ENCODE measurements at places on chromosomes 11 and 22. TPM values are rescaled to one million over a fixed set of nuclear protein-coding genes. Genes with fewer than 3 reads are reported as not detected.

The MUC5B gene
- total RNA-seq: not detected

The KDM4E gene
- total RNA-seq: not detected

The OR5AS1 gene
- not detected for total RNA-seq

The APOBEC3C gene
- total RNA-seq: 19.2 TPM

The TBC1D22A gene
- total RNA-seq: 10.3 TPM

The UBQLN3 gene
- not detected for total RNA-seq

- no peak for DNase-seq
Measured at GRCh38 chr11:33959855-33960400, 68.1 kb upstream of the LMO2 start.

DNA sequence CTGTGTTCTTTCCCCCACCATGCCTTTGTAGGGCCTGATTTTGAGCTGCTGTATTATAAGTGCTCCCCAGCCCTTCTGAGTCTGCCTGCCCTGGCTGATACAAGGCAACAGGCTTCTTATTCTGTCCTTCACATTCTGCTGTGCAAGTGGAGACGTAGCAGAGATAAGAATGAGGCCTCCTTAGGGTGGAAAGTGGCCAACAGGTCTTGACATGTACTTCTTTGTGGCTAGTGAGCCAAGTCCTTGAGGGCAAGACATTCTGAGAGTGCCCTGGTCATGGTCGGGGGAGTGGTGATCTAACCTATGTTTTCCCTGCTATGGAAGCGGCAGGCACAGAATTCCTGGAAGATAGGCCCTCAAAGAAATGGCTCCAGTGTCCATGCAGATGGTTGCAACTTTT is 235.7 kb upstream of the CADM1 start:
- no peak for DNase-seq

- no peak for DNase-seq
Measured at GRCh38 chr11:97786961-97787360, 1233.8 kb upstream of the CNTN5 start.

- DNase-seq: peak; percentile 22
Measured at GRCh38 chr11:117597071-117597470, 199.9 kb downstream of the DSCAML1 start.

GRCh38 chr11:28481616-28482480 is 373.7 kb downstream of the METTL15 start:
- DNase-seq: no peak

DNA sequence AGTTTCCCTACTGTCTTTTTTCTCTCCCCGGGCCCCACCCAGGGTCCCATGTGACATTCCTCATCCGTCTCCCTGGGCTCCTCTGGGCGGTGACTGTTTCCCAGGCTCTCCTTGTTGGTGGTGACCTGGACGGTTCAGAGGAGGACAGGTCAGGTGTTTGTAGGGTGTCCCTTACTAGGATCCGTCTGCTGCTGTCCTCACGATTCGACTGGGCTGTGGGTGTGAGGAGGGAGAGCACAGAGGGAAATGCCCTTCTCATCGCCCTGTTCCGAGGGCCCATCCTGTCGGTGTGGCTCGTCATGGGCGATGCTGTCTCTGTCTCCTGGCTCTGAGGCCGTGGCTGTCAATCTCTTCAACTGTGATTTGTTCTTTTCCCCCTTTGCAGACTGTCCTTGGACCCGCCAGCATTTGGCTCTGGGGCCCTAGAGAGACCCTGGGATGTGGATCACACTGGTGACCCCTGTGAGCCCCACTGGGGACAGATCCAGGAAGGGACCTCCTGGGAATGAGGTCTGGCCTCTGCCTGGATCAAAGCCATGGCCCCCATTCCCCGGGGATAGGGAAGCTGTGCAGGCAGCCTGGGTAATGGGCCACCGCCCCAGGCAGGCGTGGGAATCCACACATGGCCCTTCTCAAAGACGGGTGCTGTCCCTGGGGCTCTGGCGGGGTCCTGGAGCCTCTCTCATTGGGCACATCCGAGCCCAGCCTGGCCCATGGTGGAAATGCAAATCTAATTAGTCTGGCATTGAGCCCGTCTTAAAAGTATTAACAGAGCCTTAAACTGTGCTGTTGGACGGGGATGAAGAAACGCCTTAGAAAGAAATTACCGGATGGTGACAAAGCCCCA is 46.8 kb upstream of the KCNQ1OT1 start:
- no peak for DNase-seq

DNA sequence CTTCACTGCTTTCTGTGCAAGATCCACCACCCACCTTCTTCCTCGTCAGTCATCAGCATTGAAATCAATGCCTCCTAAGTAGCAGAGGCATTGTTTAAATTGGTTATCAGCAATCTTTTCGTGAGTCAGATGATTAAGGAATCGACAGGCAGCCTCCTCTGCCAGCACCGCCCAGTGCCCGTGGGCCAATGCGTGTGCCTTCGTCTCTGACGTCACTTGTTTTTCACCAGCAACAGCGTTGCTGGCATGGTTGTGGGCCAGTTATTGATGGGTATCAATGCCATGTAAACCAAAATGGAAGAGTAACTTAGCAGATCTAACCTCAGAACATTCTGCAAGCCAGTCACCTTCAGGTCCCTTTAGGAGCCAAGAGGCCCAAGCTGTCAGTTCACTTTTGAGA is 69.6 kb downstream of the BARX2 start:
- no peak for DNase-seq

DNA sequence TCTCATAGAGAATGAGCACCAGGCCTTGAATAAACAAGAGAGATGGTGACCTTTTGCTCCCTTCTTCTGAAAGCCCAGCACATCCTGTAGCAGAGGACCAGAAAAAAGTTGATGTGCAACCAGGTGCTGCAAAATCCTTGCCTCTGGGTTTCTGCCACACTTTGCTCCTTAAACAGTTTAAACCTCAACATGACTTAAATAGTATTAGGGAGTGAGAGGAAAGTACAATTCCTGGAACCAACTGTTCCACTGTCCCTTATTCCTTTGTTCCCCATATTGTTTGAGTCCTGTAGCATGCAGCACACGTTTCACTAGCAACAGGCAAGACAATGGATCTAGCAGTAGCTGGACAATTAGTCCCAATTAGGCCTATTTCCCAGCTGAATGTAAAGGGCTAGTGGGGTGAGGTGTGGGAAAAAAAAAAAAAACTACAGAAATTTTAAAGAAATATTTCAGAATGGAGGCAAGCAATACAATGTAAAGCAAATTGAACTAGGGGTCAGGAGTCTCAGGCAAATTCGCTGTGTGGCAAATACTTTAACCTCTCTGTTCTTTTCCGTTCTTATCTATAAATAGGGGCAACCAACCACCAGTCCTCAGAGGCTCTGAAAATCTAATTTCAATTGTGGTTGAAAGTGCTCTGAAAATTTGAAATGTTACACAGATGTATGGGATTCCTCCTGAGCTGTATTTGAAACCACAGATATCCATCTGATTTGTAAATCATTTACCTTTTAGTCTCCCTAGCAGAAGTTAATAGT is 6.6 kb downstream of the MPPED2 start:
- no peak for DNase-seq

DNA sequence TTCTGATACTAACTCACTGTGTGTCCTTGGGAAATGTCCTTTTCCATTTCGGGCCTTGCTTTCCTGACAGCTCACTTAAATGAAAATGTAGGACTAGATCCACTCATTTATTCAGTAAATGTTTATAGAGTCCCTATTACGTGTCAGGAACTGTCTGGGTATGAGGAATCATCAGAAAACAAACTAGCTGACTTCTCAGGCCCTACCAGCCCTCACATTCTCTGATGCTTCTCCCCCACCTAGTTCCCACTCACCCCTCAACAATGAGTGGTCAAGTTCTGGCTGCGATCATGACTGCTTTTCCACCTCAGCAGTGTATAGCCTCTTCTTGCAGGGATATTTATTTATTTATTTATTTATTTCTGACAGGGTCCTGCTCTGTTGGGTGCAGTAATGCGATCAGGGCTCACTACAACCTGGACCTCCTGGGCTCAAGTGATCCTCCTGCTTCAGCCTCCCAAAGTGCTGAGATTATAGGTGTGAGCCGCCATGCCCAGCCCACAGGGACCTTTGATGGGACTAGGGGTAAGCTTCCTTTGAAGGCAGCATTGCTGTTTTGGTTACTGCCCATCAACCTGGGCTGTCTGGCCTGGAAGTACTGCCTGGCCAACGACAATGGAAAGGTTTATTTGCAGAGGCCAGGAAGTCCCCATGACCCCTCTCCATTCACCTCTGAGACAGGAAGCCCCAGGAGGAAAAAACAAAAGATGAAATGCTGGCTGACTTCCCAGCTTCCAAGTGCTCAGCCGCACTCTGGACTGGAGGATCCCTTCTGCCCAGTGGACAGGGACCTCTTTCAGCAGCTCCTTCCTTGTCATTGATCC is 33.1 kb upstream of the POLD3 start:
- DNase-seq: no peak

GRCh38 chr11:126853732-126854131 is 146.8 kb downstream of the KIRREL3 start:
- peak; percentile 63 for DNase-seq

GRCh38 chr11:111135778-111136570 is 109.6 kb upstream of the POU2AF2 start:
- DNase-seq: no peak

DNA sequence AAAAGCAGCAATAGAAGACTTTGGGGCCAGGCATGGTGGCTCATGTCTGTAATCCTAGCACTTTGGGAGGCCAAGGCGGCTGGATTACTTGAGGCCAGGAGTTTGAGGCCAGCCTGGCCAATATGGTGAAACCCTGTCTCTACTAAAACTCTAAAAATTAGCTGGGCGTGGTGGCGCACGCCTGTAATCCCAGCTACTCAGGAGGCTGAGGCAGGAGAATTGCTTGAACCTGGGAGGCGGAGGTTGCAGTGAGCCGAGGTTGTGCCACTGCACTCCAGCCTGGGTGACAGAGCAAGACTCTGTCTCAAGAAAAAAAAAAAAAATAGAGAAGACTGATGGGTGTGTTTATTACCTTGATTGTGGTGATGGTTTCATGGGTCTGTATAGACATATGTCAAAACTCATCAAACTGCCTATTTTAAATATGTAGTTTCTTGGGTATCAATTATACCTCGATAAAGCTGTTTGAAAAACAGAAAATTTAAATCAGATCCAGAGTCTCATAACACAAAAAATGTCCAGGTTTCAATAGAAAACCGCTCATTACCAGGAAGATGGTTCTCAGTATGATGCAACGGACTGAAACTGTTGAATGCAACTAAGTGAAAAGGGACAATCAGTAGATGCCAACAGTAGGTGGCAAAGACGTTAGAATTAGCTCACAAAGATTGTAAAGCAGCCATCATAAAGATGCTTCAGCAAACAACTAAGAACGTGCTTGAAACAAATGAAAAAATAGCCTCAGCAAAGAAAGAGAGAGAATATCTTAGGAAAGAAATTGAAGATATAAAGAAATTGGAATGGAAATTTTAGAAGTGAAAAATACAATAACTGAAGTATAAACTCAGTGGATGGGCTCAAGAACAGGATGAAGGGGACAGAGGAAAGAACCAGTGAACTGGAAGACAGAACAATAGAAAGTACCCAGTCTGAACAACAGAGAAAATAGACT is 33.1 kb upstream of the SEPTIN5 start:
- DNase-seq: peak; percentile 18

DNA sequence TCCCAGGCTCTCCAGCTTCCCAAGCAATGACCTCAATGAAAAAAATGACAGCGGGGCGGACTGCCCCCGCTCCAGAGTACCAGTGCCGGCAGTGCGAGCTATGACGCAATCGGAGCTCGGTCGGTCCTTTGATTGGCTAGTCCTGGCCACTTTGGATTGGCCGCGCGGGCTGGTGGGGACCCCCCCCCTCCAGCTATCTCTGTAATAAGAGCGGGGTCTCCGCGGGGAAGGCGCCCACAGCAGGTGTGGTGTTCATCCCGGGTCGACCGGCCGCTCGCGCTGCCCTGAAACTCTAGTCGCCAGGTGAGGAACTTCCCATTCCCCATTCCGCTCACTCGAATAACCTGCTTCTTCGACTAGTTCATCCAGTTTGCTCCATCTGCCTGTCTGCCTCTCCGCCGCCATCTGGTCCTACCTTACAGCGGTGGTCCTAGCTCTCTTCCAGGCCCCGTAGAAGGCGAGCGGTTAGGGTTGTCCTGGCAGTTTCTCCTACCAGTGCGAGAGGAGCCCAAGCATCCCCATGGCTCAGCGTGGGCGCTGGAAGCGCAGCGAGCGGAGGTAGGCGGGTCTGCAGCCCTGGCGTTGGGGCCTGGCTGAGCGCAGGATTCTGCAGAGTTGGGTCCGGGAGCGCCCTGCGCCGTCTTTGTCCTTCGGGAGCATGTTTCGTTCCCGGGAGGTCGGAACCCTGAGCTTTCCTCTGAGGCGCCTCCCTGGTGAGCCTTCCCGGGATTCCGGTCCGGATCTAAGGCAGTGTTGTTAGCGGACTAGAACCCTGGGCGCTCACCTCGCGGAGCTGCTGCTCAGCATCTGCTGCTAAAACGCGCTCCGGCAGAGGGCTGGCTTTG is at the start of gene CALCB:
CALCB (plus strand) TSS at position 233 of the 845 bp plus-strand sequence. CDS start 1,126 bp downstream, outside the sequence.
- peak; percentile 24 for DNase-seq

- peak; percentile 21 for DNase-seq
Measured at GRCh38 chr11:47977623-47978022, 2.7 kb upstream of the PTPRJ start.

- DNase-seq: no peak
Measured at GRCh38 chr11:285021-285893, 3.7 kb upstream of the PGGHG start.

GRCh38 chr22:24214467-24215285 is 30.2 kb downstream of the GGT5 start:
- DNase-seq: no peak

- peak; percentile 94 for DNase-seq
Measured at GRCh38 chr22:41285441-41285819, 557 bp downstream of the RANGAP1 start.

- DNase-seq: no peak
Measured at GRCh38 chr11:15878756-15879155, 477.6 kb downstream of the SOX6 start.

GRCh38 chr11:5684036-5684645 is 733 bp downstream of the TRIM5 start:
- DNase-seq: peak; percentile 6

GRCh38 chr11:10622957-10623791 is 54.7 kb upstream of the LYVE1 start:
- no peak for DNase-seq

DNA sequence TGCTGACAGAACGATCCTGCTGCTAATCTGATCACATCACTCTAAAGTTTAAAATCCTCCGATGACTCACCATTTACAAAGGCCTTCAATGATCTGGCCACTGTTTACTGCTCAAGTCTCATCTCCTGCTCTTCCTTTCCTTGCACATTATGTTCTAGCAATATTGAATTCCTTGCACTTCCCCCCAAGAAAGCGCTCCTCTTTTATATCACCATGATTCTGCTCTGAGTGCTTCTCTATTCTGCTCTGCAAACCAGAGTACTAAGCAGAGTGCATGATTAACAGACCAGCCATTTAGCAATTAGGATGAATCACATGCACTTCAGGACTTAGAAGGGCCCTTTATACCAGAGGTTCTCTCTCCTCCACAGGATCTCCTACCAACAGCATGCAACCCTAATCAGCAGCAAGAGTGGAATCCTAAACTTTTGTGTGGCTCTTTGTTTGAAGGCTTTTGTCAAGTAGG is 1122.8 kb upstream of the CCDC90B start:
- peak; percentile 73 for DNase-seq

DNA sequence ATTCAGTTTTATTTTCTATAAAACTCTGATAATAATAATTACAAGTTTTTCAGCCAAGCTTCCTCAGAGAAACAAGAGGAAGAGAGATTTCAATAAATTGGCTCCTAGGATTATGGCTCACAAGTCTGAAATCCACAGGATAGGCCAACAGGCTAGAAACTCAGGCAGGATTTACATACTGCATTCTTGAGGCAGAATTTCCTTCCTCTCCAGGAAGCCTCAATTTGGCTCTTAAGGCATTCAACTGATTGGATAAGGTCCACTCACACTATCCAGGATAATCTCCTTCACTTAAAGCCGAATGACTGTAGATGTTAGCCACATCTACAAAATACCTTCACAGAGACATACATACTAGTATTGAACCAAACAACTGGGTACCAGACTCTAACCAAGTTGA is 120.3 kb upstream of the FAT3 start:
- no peak for DNase-seq
